ENCODE measurements at places on chromosomes 5 and 9.

DNA sequence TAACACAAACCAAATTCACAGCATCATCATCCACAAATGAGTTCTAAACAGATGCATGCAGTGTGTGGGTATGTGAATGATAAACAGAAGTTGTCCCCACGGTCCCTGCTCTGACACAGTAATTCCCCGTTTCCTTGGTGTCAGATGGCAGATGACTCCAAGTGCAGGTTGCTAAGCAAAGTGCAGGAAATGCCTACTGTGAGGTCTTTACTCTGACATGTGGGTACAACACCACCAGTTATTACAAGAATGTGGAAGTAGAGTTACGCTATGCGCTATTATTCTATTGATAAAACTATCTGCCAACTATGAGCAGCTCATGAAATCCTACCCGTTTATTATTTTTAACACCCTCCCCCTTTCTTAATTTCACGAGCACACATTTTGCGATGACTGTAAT, 448.9 kb downstream of the BNC2 start:
- DNase-seq, result no peak

DNA sequence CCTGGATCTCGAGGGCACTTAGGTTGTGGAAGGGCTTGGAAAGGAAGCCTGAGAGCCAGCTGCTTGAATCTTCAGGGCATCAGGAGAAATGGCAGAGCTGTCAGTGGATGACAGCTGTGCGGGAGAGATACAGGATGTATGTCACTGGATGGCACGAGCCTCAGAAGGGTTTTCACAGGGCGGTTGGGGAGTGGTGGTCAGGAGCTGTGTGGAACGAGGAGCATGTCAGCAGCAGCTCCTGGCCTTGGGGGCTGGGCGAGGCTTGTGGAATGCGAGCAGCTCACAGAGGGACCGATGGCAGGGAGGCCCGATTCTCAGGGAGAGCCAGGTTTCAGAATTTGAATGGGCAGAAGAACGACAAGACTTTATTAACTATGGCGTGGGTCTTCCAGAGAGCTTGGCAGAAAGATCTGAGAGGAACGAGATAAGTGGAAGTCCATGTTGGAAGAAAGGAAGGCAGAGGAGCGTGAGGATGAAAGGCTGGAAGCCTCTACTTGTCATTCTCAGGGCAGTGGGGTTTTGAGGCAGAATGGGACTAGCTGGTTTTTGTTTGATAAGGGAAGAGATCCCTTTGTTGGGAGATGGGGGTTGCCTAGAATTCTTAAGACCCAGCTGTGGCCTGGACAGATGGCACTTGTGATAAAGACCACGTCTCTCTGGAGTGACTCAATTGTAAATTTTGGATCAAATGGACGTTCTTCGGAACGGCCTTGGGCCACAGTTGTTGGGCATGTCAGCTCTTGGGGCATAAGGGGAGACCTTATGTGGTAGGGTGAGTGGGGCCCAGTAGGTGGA, 60.3 kb downstream of the SNX30 start:
- no peak for DNase-seq

DNA sequence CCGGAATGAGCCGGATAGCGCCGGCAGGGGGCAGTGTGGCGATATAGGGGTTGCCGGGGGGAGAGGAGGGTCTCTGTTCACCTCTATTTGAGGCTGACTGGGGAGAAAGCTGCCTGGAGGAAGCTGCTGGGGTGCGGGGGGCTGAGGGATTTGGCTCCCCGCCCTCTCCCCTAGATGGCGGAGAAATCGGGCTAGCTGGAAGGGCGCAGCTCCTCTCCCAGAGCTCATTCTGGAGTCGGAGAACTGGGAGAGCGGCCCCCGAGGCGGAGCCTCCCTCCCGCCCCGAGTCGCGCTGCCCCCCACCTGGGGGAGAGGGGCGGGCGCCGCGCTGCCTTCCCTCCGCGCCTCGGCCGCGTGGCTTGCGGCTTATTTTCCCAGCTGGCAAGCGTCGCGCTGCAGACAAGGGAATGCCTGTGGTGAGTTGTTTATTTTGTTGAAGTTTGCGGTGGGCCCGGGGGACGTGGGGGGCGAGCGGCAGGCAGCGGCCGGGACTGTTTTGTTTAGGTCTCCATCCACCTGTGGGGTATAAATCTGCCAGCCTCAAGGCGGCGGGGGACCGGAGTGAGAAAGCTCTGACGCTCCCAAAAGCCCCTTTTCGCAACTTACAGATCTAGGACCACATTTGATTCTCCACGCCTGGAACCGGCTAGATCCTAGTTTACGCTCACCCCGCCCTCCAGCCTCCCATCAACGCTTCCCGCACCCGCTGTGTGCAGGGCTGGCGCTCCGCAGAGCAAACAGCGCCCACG, 4.1 kb upstream of the RGMB start:
- DNase-seq, result no peak

DNA sequence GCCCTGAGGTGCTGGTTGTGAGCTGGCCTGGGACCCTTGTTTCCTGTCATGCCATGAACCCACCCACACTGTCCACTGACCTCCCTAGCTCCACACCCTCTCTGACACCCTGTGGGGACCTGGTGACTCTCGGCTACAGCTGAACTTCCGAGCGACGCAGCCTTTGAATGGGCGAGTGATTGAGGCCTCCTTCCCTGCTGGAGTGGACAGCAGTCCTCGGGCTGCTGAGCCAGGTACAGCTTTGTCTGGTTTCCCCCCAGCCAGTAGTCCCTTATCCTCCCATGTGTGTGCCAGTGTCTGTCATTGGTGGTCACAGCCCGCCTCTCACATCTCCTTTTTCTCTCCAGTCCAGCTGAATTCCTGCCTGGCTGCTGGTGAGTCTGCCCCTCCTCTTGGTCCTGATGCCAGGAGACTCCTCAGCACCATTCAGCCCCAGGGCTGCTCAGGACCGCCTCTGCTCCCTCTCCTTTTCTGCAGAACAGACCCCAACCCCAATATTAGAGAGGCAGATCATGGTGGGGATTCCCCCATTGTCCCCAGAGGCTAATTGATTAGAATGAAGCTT, 6.1 kb downstream of the CA9 start:
- no peak for DNase-seq

DNA sequence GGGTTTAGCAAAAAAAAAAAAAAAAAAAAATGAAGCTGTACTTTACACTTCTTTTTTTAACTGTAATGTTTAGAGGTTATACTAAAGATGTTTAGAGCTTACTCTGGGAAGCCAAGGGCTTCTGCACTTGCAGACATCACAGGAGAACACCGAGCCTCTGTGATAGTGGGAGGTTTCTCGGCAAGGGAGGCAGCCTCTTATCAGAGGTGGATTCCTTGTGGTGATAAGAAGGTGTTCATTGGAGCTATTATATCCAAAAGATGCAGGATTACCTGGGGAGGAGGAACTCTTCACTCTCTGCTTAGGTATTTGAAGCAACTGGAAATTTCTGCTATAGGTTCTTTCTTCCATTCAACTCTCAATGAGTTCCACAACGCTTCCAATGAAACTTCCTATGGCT, 171.2 kb upstream of the SLC12A2 start:
- no peak for DNase-seq

GRCh38 chr9:27304521-27304920, 7.6 kb upstream of the EQTN start:
- DNase-seq, result no peak

DNA sequence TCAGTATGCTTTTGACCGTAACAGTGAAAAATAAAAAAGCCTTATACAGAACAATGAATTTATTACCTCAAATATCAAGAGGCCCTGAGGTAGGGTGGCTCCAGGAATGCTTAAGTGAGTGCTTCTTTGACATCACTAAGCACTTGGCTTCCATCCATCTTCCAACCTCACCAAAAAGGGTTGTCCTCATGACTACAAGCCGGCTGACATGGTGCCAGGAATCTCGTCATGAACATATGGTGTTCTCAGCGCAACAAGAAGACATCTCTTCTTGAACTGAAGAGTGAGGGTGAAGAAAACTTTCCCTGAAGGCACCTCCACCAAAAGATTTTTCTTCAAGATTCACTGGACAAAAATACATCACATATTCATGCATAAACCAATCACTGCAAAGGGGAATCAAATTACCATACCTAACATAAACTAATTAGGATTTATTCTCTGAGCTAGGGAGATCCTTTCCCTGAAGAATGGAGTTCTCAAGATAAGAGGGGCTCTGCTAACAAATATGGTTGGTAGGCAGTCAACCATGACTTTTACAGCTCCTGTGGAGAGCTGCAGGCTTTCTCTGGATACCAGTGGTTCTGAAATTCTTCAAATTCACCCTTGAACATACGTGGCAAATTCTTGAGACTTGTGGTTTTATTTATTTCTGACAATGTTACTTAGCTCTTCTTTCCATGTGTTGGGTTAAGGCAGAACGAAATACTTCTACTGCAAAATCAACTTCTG, 49.5 kb downstream of the AGXT2 start:
- no peak for DNase-seq

GRCh38 chr5:142303565-142303964, 21.3 kb downstream of the SPRY4 start:
- DNase-seq, result no peak

DNA sequence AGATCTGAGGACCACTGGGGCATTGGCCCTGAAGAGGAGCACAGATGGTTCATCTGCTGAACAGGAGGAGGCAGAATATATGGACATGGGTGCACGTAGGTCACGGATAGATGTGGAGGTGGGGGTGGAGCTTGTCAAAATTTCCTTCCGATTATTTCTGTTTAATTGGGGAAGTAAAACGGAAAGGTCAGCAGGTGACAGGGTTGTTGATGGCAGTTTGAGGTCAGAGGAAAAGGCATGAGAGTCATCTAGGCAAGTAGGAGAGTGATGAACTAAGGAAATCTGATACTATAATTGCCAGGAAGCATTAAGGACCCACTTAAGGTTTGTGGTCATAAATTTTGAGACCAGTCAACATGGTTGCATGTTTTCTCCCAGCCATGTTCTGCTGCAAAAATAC, 8.4 kb upstream of the FAM81B start:
- DNase-seq, result no peak
